ENCODE measurements at places on chromosomes 3 and 15.
A peak's percentile ranks its signal among the peaks of the same experiment; 100 is the strongest.

- no peak for DNase-seq
These were observed 48.8 kb upstream of the CMTM8 start for GRCh38 chr3:32189693-32190092.

DNA sequence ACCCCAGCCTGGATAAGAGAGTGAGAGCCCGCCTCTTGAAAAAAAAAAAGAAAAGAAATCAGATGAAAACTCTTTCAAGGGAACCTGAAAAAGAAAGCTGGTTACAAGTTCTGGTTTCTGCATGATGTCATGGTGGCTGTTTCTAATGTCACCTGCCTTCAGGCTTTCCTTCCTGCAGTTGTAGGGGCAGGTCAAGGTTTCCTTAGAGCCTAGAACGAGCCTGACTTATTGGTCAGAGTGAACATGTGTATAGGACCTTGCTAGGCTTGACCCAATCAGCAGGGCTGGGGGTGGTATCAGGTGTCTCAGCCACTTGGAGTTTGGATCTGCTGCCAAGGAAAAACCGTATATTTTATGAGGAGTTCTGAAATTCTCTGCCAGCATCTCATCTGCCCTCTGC lies 3.8 kb downstream of the IVD start:
- DNase-seq, result no peak

DNA sequence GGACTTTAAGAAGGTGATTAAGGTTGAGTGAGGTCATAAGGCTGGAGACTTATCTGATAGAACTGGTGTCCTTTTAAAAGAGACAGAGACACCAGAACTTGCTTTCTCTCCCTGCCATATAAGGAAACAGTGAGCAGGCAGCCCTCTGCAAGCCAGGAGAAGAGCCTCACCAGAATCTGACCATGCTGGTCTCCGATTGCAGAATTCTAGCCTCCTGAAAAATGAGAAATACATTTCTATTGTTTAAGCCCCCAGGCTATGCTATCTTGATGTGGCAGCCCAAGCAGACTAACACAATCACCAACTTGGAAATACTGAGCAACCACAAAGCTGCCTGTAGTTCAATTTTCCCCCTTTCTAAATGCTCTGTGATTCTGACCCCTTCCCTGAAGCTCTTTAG lies 161.4 kb upstream of the RARB start:
- DNase-seq, result no peak

- no peak for DNase-seq
These were observed 119.6 kb downstream of the ASB7 start for GRCh38 chr15:100721758-100722550.

GRCh38 chr3:144287001-144287400 lies 315.4 kb downstream of the DIPK2A start:
- DNase-seq, result no peak

GRCh38 chr3:31219131-31219843 lies 313.4 kb upstream of the STT3B start:
- DNase-seq, result no peak

DNA sequence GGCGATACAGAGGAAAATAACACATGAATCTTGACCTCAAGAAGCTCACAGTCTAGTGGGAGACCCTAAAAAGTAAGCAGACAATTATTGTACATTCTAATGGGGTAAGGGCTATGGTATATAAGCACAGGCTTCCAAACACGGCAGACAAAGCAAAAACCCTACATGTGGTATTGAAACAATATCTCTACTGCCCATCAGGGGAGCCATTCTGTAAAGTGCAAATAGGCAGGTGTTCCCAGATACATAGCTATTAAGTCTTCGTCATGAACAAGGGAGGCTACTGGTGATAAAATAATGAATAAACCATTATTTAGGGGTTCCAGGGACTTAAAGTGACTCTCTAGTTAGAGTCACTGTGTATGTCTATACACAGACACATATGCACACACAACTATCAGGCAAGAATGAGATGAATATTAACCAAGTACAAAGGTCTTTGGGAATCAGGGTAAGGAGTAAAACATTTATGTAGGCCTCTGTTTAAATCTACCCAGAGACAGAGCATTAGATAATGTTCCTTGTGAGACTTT lies 38.7 kb upstream of the ASB14 start:
- no peak for DNase-seq

GRCh38 chr15:77688693-77689092 lies 56.0 kb upstream of the LINGO1 start:
- no peak for DNase-seq

DNA sequence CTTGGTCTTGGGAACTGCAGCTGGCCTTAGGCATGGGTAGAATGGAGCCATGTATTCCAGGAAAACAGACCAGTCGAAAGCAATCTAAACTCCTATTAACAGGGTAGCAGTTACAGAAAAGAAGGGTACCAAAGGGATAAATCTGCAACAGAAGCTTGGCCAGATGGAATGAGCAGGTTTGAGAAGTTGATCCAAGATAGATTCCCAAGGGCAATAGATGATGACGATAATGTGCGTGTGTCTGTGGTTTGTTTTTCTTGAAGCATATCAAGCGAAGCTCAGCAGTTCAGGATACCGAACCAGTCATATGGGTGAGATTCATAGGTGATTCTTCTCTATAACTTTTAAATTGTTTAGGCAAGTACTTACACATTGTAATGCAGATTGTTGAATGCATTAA lies 203.8 kb upstream of the SEMA6D start:
- no peak for DNase-seq

DNA sequence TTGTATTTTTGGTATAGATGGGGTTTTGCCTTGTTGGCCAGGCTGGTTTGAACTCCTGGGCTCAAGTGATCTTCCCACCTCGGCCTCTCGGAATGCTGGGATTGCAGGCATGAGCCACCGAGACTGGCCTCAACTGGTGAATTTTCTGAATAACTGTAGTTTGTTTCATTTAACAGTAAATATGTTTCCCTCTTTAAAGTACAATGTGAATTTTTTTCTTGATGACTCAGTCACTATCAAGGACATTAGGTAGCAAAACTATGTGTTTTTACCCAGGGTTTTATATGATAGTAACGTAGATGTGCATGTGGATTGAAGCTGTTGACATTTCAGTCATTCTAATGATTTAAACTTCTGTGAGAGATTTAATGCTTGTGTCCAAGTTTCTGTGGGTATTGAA lies 40.2 kb upstream of the MAPKBP1 start:
- DNase-seq, result no peak

GRCh38 chr15:49521802-49522201 lies 98.8 kb downstream of the FGF7 start:
- DNase-seq, result no peak

DNA sequence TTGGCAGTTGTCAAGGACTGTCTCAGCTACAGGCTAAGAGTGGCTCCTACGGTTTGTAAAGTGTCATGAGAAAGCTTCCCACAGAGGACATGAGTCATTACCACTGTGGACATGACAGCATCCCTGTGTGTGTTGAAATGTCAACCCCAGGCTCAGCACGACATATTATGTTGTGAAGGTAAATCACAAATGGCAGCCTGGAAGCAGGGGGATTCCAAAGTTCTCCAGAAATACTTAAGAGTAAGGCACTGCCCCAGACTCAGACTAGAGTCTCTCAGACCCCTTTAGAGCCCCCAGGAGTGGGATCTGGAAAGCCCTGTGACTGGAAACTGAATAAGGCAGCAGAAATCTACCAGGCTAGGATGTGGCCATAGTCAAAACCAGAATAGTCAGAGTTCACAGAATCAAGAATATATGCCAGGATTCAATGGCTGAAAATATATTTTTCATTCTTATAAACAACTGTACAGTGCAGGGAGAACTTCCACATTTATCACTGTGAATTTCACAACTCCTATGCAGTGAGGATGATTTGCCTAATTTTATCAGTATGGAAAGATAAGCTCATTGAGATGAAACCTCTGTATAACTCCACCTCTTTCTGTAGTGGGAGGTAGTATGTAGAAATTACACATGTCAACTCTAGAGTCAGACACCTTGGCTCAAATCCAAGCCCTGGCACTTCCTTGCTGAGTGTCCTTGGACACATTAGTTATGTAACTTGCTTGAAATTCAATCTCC lies 237.1 kb upstream of the CFAP20DC start:
- DNase-seq, result peak; percentile 56

DNA sequence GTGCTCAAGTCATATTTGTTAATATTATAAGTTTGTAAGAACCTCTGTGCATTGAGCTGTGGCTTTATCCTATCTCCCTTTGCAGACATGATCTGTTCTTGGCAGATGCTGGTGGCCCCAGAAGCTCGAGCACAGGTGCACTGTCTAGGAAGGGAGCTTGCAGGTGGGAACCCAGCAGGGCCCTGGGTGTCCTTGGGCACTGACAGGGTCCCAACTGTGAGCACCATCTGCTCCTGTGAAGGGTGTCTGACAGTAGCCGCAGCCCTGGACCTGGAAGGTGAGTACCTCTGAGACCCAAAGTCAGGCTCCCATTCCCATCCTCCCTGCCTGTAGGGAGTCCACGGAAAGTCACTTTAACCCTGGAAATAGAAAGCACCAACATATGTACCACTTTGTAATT lies 2.4 kb upstream of the REC114 start:
- no peak for DNase-seq

DNA sequence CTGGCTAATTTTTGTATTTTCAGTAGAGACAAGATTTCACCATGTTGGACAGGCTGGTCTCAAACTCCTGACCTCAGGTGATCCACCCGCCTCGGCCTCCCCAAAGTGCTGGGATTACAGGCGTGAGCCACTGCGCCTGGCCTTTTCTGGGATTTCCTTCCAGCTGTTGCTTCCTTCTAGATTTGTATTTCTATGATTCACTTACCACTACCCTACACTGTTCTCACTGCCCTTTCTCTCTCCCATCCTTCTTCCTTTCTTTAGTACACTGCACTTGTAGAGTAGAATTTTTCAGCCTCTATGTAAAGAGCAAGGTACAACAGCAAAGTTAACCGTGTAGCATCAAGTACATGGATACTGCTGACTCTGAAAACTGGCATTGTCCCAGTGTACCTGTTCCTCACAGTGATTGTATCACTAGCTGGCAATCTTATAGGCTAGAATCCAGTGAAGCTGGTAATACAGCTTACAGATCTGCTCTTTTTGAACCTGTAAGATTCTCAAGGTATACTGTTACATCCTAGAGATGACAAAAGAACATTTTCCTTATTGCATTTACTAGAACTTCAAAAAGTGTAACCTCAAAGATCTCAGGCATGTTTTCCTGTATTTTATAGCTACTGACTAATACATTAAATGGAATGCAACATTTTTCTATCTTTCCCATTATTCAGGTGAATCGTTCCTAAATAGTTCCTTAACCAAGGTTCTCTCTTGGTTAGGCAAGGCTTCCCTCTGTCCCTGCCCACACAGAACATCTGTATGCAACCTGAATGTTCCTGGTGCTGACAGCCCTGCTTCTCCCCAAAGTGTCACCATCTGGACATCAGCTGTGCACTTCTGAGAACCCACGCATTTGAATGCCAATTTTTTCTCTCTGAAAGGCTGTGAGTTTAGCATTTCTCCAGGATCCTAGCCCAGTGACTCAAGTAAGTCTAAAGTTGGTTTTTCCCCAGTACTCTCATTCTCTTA lies 74.1 kb upstream of the RAP2B start:
- DNase-seq, result no peak

- no peak for DNase-seq
These were observed 324.7 kb upstream of the SLCO3A1 start for GRCh38 chr15:91528801-91529200.

GRCh38 chr3:156840826-156841689 lies 14.9 kb downstream of the LEKR1 start:
- DNase-seq, result no peak

DNA sequence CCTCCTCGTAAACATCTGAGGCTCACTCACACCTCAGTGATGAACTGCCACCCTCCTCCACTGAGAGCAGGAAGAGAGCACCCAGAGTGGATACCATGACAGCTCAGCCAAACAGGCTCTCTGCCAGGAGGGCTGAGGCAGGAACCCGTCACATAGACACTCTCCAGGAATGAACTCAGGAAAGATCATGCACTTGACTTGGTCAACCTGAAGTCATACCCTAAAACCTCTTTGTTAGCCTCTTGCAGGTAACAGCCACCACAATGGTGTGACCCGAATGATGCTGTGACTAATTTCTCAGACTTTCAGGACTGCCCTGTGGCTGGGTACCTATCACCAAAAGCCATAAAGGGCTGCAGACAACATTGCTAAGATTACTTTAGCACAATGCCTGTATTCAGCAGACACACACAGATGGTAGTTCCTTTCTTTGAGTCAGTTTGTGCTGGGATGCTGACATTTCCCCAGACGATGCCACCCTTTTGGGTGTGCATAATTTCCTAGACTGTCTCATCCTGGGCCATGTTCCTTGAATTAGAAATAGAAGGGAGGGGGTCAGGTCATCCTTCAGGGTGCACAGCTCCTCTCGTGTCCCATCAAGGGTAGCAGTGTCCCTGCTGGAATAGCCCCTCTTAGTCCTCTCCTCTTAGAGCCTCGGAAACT lies 30.3 kb downstream of the CX3CR1 start:
- DNase-seq, result no peak

- no peak for DNase-seq
These were observed 381.2 kb upstream of the ATP11B start for GRCh38 chr3:182412066-182412465.

DNA sequence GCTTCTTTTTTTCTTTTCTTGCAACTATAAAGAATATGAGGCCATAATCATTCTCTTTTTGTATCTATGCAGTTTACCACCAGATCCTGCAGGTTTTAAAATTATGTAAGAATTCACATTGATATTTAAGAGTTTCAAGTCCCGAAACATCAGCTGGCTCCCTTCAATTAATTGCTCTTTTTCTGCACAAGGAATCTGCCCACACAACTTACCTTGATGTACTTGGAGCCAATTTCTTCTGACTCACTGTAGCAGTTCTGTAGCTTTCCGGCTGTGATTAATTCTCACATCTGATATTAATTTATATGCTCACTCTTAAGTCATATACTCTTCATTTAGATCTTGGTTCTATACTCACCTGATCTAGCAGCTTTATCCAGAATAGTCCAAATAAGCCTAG lies 781.8 kb downstream of the CADM2 start:
- DNase-seq, result no peak

DNA sequence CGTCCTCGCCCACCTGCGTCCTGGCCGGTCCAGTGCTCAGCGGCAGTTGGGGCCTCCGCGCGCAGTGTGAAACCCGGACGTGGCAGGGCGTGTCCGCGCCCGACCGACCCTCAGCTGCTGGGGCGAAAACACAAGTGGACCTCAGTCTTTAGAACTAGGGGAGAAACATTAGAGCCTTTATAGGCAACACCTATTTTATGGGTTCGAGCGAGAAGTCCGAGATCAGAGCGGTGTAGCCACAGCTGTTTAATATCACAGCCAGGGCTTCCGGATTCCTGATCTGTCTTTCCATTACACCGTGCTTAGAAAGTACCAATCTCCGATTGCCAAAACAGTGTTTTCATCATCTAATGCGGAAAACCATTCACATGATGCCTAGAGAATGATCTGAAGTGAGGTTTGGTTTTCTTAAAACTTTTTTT lies 506 bp downstream of the RAD51 start:
- DNase-seq, result no peak

- no peak for DNase-seq
These were observed 240.3 kb upstream of the PEX5L start for GRCh38 chr3:180277041-180277440.
